ENCODE measurements at places on chromosomes 7 and 10.

- no peak for DNase-seq
These were observed 46.6 kb downstream of the AGMO start for GRCh38 chr7:15515252-15515651.

DNA sequence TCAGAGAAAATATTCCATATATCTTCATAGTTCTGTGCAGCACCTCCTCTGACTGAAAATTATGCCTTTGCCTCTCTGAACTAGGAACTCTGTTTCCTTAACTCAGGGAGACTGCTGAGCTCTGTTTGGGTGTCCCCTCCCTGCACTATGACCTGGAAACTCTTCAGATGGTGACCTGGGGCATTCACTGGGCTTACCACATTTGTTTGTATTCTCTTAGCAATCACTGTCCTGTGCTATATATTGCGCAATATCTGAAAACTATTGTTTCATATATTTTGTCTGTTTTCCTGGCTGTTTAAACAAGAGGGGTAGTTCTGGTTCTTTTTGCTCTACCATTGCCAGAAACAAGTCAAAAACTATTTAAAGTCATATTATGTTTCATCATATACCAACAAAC, 181.8 kb upstream of the KIAA1217 start:
- DNase-seq = no peak

- DNase-seq = no peak
These were observed 153.8 kb upstream of the HABP2 start for GRCh38 chr10:113399065-113399464.

DNA sequence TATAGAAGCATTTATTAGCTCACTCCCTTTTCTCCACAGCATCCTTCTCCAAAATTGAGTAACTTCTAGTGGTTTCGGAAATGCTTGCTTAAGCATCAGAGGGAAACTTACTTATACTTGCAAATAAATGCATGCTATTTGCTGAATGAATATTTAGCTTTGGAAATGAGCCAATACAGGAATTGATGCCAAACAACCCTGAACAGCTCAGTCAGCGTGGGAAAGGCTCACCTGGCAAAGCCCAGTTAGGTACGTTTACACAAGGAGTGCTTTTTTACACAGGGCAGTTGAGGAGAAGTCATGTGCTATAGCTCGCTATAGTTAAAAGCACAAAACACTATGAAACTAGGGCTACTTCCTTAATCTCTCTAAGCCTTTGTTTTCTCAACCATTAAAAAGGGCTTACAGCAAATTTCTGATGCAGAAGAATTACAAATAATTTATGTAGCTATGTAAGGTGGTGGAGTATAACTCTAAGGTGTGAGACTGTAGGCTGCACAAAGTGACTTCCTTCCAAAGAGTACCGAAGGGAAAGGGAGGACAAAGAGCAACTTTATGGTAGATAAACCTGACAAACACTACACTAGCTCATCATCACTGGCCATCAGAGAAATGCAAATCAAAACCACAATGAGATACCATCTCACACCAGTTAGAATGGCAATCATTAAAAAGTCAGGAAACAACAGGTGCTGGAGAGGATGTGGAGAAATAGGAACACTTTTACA, 498.2 kb downstream of the PHTF2 start:
- no peak for DNase-seq

DNA sequence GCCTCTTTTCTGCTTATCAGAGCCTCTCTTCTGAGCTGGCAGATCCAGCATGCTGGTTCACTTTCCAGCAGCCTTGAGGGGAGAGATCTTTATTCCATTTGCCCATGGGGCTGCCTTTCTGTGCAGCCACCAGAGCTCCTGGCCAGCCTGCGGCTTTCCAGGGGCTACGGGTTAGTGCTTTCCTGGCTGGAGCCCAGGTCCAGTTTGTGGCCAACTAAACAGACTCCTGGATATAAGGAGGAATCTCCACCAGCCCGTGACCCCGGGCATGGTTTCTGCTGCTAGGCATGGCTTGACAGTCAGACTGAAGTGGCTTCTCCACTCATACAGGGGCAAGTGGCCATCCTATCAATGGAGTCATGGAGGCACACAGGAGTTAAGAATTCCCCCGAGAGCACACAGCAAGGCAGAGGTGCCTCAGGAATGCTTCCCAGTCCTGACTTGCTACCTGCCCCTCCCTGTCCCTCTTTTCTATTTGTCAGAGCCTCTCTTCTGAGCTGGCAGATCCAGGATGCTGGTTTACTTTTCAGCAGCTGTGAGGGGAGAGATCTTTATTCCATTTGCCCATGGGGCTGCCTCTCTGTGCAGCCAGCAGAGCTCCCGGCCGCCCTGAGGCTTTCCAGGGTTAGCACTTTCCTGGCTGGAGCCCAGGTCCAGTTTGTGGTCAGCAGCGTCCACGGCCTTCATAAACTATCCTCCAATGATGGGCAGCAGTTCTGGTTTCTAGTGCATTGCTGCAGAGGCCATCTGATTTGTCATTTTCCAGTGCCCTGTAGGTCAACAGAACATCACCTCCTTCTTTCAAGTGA, 35.9 kb downstream of the TSPAN15 start:
- no peak for DNase-seq

DNA sequence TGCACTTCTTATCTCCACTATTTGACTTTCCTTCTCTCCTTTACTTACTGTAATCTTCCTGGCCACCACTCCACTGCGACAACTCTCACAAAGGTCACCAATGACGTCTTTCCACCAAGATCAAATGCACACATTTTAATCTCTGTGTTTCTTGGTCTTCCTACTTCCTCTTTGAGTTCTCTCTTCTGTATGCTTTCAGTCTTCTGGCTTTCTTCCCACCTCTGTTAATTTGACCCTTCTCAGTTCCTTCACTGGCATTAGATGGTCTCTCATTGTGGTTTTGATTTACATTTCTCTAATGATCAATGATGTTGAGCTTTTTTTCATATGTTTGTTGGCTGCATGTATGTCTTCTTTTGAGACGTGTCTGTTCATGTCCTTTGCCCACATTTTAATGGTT, 31.9 kb downstream of the FAM107B start:
- no peak for DNase-seq
